Cerebellar nuclear complex (tissue), 1 donor: ENCODE measurements at places on chromosomes 7 and 10.

DNA sequence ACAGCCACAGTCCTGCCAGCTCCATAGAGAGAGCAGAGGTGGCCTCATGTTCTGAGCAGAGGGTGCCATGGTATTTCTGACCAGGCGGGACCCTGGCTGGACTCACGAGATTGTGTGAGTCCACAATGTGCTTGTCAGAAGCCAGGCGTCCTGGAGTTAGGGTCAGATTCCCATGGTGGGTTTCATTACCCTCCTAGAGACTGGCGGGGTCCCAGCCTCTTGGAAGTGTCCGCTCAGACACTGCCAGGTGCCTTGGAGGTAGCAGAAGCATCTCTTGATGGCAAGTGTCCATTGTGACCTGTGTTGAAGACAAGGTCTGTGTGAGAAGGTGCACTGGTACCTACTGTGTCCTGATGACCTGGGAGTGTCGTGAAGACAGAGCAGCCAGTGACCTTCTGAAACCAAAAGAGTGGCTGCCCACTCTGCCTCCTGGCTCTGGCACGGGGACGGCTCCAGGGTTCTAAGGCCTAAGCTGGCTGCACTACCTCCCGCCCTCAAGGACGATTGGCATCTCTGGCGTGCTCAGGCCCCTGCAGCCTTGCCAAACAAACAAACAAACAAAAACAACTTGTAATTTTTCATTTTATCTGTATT lies 56.8 kb downstream of the MGMT start:
- no peak for DNase-seq

GRCh38 chr7:30470163-30470770 lies 8.3 kb downstream of the NOD1 start:
- DNase-seq, result peak; percentile 29

DNA sequence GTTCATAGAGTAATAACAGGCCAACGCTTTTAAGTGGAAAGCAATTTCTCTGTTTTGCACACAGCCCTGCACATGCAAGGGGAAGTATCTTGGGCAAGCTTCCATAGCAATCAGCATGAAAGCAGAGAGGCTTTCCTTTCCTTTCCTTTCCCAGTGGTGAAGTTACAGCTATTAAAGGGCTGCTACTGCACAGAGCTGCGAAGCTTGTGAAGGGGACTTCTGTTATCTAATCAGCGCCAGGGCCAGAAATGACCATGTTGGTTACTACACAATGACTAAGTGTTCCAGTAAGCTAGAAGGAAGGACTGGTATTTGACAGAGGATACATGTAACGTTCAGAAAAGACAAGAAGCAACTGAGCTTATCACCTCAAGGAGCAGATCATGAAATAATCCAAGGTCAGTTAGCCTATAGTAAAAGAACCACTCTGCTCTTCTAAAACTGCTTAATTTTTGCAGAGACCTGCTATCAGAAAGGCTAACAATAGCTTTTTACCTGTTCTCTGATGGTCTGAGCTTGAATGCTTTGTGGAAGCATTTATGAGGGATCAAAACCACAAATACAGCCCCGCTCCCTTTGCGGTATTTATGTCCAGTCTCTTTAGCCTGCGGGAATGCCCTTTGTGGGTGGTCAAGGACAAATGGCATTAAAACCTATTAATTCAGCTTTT lies 45.9 kb downstream of the SGMS1 start:
- DNase-seq, result peak; percentile 27

- DNase-seq, result no peak
Observed at GRCh38 chr7:14626076-14626475, 276.5 kb downstream of the DGKB start.

- DNase-seq, result no peak
Observed at GRCh38 chr7:67593794-67594193, 597.2 kb downstream of the TYW1 start.

DNA sequence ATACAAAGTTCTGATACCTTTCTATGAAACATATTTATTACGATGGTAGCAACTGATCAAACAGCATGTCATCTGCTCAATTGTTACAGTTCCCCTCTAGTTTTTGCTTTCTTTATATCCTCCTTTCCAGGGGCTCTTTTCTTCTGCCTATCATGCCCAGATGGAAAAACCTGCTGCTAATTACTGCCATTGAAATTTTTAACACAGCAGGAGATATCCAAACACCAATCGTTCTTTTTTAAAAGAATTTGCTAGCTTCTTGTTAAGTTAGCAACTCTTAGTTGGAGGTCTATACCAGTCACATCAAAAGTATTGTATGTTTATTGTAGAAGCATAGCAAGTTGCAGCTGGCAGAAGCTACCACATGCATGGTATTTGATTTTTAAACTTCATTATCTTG lies 768.5 kb downstream of the NXPH1 start:
- DNase-seq, result no peak

DNA sequence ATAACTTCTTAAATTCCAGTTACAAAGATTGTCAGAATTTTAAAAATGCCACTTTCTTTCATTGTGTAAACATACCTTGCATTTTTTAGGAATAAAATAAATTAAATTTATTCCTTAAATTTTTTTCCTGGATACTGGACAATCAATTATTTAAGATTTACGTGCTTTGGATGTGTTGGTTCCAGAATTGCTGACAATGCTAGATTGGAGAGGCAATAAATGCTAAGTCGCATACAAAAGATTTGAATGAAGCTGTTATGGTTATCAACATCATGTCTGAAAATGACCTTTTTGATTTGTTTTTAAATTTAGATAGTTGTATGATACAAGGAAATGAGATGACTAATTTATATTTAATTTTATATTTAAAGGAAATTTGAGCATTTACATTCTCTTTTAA lies 89.2 kb upstream of the SEMA3A start:
- DNase-seq, result no peak

- DNase-seq, result no peak
Observed at GRCh38 chr7:22671177-22671879, 55.7 kb upstream of the IL6 start.

DNA sequence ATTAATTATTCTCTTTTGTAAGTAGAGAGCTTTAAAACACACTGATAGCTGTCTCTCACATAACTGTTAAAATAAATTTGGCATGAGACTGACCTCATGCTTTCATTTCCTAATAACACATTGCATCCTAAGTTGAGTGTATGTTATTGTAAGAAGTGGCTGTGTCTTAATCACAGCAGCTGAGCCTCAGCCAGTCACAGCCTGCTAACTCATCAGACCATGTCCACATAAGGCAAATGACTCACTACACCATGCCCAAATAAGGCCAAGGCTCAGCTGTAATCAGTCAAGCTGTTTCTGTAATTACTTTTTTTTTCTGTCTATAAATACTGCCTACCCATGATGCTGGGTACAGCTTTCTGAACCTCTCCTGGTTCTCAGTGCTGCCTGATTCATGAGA lies 860.9 kb downstream of the XPNPEP1 start:
- DNase-seq, result no peak

- DNase-seq, result no peak
Observed at GRCh38 chr10:93336678-93337077, 145.5 kb downstream of the MYOF start.

DNA sequence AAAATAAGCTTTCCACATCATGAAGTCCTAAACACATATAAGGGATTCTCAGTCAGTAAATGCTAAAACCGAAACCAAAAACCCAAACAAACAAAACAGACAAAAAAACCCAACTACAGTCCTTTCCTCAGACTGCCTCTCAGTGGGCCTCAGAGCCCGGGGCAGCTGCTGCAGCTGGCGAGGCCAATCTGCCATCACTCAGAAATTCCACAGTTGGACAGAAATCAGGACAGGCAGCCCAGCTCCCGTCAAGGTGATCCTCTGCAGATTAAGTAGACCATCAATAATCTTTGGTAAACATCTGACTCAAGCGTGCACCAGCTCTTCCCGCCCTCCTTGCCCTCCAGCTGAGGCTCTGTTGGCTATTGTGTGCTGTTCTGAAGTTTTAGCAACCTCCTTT lies 142.2 kb downstream of the ATXN7L1 start:
- DNase-seq, result no peak

- DNase-seq, result no peak
Observed at GRCh38 chr7:27771111-27771510, 31.1 kb downstream of the TAX1BP1 start.

DNA sequence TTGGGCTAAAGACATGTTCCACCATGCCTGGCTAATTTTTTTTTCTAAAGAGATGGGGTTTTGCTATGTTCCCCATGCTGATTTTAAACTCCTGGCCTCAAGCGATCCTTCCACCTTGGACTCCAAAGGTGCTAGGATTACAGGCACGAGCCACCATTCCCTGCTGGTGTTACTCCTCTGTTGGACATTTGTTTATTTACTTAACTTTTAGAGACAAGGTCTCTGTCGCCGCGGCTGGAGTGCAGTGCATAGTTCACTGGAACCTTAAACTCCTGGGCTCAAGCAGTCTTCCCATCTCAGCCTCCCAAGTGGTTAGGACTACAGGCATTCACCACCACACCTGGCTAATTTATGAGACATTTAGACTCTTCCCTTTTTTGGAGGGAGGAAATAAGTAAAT lies 38.9 kb downstream of the CCAR1 start:
- DNase-seq, result no peak

DNA sequence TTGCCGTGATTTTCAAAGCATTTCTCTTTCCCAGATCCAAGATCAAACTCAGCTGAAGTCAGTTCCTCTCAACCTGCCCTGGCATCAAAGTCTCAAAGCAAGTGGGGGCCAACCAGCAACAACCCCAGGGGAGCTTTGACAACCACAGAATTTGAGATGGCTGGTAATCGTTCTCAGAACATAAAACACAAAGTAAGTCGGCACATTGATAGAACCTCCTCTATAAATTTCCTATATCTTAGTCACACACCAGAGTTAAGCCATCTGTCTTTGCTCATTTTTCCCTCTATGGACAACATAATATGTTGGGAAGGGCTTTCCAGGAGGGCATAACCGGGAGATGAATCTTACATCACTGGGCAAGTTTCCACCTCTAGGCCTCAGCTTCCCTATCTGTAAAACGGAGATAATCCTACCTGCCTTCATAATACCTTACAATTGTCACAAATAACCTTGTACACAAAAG lies 1.2 kb upstream of the DNAJC9 start:
- DNase-seq, result no peak
